Osteocyte (in vitro differentiated cells): ENCODE measurements at places on chromosomes 3 and 15. TPM values are rescaled to one million over a fixed set of nuclear protein-coding genes. Genes with fewer than 3 reads are reported as not detected.

NR2E3 gene
- not detected in 2 replicates for total RNA-seq

DNA sequence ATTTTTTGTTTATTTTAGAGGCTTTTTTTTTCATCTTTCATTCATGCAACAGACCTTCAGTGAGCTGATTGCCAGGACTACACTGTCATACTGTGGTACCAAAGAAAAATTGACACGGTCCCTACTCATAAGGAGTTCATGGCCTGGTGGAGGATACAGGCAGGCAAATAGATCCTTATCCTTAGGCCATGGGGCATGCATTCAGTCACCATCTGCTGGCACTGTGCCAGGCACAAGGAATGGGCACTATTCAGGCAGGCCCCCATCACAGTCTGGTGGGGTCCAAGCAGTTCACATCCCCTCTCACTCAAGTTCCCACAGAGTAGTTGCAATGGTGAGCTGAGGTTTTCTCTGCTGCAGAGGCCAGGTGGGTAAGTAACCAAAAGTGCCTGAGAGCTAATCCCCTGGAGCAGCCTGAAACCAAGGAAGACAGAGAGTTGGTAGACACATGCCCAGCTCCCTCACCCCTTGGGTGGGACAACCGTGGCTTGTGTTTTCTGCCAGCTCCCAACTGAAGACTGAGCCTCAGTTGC lies 17.3 kb downstream of the CISH start:
- no peak overlapping the region for H3K4me3 ChIP-seq
- no peak overlapping the region for H3K27ac ChIP-seq
- H3K36me3 ChIP-seq: no peaks in the 10 kb centered on the region

DNA sequence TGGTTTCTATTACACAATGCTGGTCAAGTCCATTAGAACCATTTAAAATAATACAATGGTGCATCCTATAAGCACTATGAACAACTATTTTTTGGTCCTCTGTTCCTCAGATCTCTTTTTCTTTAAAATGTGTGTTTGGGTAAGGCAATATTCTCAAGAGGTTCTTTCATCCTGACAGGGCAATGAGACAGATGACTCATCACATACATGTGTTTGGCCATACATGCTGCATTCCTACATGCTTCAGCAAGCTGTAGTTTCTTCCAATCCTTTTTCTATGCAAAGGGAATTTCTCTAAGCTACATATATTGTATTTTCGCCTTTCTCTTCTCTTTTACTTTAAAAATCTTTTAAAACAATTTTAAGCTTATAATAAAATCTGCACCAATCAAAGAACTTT lies 52.7 kb downstream of the OTOL1 start:
- H3K36me3 ChIP-seq: no peaks in the 10 kb centered on the region
- no peak for DNase-seq
- H3K4me1 ChIP-seq: no peaks in the 10 kb centered on the region
- H3K27me3 ChIP-seq: no peaks in the 10 kb centered on the region
- H3K27ac ChIP-seq: no peak overlapping the region

DNA sequence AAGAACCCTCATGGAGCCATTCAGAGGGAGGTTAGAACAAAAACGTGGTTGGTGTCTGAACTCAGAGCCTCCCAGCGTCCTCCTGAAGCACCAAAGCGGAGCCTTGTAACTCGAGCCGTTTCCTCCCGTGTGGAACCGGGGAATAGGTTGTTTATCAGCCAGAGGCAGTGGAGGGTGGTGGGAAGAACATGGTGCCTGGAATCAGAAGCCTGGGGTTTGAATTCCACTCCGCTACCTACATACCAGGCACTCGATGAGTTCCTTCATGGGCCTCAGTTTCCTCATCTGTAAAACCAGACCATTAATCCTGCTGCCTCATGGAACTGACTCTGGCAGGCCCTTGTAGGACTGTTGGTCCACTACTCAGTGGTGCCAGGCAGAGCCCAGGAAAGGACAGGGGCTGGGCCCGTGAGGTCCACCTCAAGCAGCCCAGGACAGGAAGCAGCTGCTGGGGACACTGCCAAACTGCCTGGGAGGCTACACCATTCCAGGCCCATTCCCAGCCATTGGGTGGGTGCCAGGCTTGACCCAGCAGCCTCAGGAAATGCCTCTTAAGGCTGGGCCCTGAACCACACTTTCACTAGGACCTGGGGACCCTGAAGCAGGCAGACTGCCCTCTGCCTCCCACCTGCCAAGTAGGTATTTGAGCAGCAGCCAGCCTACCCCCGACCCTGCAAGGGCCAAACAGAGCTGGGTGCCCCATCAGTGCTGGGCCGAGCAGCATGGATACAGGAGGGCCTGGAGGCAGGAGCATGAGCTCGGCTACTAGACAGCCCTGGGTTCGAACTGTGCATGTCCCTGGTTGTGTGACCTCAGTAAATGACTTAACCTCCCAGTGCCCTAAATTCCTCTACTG lies 33.4 kb downstream of the PRKCD start:
- H3K4me3 ChIP-seq: no peak overlapping the region
- peaks cover 5% of the 10 kb centered on the region for H3K36me3 ChIP-seq
- DNase-seq: no peak
- H3K27me3 ChIP-seq: no peaks in the 10 kb centered on the region
- H3K4me1 ChIP-seq: peaks cover 29% of the 10 kb centered on the region

GRCh38 chr15:69868756-69869155 lies 229.0 kb downstream of the TLE3 start:
- DNase-seq: no peak
- H3K36me3 ChIP-seq: no peaks in the 10 kb centered on the region
- no peaks in the 10 kb centered on the region for H3K4me1 ChIP-seq
- no peak overlapping the region for H3K27ac ChIP-seq
- no peak overlapping the region for H3K4me3 ChIP-seq
